ENCODE measurements at places on chromosomes 1 and 21.

- no peak for DNase-seq
Observed at GRCh38 chr1:30409476-30410152, 313.8 kb downstream of the MATN1 start.

DNA sequence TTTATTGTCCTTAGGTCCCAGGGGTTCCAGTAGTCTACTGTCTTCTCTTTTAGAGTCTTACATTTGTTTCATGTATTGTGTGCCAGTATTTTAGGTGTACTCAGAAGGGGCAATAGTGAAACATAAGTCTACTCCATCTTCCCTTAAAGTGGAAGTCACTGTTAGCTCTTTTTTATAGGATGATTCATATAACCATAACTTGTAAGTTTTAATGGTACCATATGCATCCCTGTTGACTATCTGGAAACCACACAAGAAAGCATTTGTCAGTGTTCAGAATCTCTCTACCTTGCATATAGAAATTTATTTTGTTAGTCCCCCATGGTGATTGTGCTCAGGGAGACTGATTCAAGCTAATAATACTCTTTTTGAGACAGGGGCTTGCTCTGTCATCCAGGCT is 149.9 kb downstream of the HS2ST1 start:
- no peak for DNase-seq

DNA sequence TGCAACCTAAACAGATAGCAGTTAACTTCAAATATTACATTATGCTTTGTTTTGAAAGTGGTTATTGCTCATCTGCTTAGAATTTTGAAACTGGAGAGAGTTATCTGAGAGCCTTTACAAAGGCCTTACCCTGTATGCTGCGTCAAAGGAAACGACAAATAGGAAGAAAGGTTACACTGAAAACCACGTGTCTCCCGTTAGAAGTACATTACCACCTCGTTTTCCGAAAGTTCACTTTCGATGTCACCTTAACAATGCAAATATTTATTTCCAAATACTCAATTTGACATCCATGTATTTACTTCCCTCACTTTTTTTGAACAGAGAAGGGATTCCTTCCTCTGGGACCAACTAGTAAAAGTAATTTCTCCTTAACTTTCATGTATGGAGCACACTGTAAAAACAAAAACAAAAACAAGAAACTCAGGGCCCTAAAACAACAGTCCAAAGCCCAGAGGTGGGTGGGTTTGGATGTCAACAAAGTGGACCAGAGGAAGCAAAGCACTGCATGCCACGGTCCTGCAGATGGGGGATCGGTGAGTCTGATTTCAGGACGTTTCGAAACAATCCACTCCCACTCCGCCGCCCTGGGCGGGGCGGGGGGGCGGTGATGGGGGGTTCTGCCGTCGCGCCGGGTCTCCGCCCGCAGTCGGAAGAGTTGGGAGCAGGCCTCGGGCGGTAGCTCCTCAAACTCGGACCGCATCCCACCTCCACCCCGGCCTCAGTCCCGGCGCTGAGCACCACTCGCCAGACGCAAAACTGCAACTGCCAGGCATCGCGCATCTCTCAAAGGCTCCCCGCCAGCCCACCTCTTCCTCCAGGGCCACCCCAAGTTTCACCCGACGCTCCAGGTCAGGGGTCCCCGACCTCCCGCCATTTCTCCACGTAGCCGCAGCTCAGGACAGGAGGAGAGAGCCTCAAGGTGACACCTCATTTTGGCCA is 841 bp downstream of the ADSS2 start:
- peak; percentile 46 for DNase-seq

- DNase-seq: no peak
Observed at GRCh38 chr1:64875606-64876005, 90.7 kb downstream of the JAK1 start.

GRCh38 chr1:37861151-37861550 is 1.8 kb upstream of the MTF1 start:
- DNase-seq: no peak

GRCh38 chr21:14864211-14865021 is 200.4 kb downstream of the NRIP1 start:
- DNase-seq: peak; percentile 57

GRCh38 chr1:21539933-21540332 is 30.7 kb downstream of the ALPL start:
- DNase-seq: no peak

- DNase-seq: no peak
Observed at GRCh38 chr1:11144570-11145256, 44.4 kb upstream of the ANGPTL7 start.

- DNase-seq: no peak
Observed at GRCh38 chr1:234397732-234398131, 24.5 kb downstream of the COA6 start.

DNA sequence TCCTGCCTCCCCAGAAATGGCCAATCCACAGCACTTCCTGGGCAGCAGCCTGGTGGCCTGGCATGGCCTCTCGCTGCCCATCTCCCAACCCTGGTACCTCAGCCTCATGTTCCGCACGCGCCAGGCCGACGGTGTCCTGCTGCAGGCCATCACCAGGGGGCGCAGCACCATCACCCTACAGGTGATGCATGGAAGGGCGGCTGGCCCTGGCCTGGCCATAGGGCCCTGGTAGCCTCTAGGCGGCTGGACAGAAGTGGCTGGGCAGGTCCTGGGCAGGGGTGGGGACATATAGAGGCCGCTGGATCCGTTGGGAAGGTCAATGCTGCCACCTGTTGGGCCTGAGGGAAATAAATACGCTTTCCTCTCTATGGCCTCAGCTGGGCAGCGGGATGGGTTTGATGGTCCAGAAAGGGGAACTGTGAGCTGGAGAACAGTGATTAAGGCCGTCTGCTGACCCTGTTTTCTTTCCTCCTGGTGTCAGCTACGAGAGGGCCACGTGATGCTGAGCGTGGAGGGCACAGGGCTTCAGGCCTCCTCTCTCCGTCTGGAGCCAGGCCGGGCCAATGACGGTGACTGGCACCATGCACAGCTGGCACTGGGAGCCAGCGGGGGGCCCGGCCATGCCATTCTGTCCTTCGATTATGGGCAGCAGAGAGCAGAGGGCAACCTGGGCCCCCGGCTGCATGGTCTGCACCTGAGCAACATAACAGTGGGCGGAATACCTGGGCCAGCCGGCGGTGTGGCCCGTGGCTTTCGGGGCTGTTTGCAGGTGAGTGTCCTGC is 14.4 kb downstream of the CELSR2 start:
- DNase-seq: peak; percentile 90

GRCh38 chr1:176989023-176989422 is 175.5 kb downstream of the ASTN1 start:
- no peak for DNase-seq

- DNase-seq: no peak
Observed at GRCh38 chr21:41764558-41765419, 2.1 kb downstream of the RIPK4 start.

GRCh38 chr1:26686795-26687194 is 9.0 kb upstream of the ARID1A start:
- no peak for DNase-seq

DNA sequence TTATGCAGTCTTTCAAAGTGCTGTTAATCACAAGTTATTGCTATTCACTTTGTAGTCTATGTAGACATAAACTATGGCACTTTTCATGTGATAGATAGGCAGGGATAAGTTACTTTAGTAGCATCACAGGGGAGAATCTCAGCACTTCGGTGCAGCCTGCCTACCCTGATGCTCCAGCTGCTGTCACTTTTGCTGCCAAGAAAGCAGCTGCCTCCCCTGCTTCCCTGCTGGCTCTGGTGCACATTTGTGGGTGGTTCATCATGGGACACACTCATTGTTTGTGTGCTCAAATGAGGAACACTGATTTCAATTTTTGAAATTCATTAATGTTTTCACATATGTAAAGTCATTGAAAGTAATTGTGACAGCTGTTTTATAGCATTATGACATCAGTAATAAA is 272.6 kb downstream of the S1PR1 start:
- no peak for DNase-seq

DNA sequence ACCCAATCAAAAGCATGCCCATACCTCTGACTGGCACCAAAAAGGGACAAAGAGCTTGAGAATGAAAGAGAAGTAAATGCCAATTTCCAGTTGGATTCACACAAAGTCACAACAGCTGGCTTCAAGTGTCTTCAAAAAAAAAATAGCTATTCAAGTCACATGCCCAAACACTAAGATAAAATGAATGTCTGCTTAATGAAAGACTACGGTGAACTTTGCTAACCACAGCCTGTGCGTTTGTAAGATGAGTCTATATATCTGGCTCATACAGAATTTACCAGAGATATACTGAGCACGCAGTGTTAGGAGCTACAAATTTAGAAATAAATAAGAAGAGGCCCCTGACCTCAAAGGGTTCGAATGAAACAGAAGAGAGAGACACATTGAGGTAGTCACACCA is 73.2 kb downstream of the DAB1 start:
- no peak for DNase-seq

- peak; percentile 64 for DNase-seq
Observed at GRCh38 chr1:101178688-101179491, 57.9 kb upstream of the S1PR1 start.

- no peak for DNase-seq
Observed at GRCh38 chr1:24591781-24592180, 35.9 kb downstream of the NCMAP start.

- no peak for DNase-seq
Observed at GRCh38 chr21:32132881-32133280, 146.0 kb downstream of the MIS18A start.

DNA sequence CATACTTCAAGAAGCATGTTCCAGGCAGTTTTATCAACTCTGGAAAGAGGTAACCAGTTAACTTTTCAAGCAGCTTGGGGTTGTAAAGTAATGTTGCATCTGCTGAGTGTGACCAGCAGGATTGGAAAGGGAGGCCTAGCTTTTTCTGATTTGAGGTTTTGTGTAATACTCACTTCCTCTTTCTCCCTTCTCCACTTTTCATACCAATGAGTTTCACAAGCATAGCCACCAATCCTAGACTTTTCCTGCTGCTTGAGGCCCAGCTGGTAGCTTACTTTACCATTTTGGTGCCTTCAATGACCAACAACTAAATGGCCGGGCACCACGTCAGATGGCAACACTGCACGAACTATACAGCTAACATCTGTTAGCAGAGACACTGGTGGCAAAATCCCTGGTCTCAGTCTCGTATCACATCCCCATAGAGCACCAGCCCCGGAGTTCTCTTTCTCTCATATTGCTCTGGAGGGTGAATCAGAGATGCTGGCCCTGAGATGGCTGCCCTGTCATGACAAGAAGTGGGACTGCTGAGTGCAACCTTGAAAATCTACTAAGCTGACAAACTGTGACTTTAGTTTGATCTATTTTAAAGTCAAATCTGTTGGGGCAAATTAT is 14.8 kb upstream of the GPR88 start:
- peak; percentile 45 for DNase-seq

DNA sequence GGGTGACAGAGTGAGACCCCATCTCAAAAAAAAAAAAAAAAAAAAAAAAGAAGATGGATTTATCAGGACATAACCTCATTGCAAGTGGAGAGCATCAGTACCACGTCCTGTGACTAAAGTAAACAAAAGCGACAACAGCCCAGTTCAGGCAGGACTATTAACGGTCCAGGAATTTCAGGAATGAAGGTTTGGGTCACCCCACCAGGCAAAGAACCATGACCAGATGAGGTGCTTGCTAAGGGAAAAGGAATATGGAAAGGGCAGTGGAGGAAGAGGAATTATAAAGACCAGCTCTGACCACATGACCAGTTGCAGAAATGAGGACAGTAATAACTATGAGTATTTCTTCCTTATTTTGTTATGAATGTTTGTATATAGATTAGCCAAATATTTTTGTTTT is 35.4 kb upstream of the EIF4G3 start:
- DNase-seq: no peak

GRCh38 chr1:31218705-31219104 is 21.0 kb downstream of the NKAIN1 start:
- DNase-seq: no peak

- no peak for DNase-seq
Observed at GRCh38 chr1:118104951-118105350, 80.1 kb downstream of the SPAG17 start.

GRCh38 chr1:201774224-201774982 is 54.6 kb upstream of the IPO9 start:
- DNase-seq: no peak

- DNase-seq: no peak
Observed at GRCh38 chr21:26752849-26753248, 92.4 kb downstream of the ADAMTS1 start.

DNA sequence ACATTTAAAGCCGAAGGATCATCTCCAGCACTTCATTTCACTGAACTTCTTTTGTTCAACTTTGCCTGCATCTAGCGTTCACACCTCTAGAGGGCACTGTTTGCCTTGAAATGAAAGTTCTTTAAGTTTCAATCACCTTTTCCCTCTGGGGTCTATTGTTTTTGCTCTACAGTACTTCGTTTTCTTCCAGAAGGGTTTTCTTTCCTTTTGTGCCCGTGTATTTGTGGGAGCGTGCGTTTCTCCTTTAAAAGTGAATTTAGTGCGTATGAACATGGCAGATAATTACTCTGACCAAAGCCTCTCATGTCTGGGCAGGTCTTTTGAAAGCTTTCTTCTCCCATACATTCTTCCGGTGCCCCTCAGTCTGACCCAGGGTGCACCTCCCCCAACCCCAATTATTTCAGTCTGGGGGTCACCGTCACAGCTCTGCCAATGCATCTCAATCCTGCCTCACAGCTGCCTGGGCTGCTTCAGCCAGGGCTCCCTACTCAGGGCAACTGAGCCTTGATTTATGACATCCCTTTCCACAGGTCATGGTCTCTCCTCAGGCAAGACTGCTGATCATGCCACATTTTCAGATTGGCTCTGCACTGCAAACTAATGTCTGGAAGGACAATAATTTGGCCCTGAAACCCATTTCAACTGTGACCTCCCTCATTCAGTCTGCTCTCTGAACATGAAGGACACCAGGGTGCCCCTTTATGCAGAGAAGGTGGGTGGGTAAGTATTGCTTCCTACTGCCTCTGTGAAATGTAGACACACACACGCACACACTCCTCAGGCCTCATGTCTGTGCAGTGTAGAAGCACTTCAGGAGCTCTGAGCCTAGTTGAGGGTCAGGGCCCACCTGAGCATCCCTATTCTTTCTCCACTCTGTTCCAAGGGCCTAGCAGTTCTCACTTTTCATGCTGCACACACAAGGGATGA is 88.6 kb downstream of the NUF2 start:
- DNase-seq: peak; percentile 57

- no peak for DNase-seq
Observed at GRCh38 chr1:45097944-45098343, 85.9 kb downstream of the UROD start.

DNA sequence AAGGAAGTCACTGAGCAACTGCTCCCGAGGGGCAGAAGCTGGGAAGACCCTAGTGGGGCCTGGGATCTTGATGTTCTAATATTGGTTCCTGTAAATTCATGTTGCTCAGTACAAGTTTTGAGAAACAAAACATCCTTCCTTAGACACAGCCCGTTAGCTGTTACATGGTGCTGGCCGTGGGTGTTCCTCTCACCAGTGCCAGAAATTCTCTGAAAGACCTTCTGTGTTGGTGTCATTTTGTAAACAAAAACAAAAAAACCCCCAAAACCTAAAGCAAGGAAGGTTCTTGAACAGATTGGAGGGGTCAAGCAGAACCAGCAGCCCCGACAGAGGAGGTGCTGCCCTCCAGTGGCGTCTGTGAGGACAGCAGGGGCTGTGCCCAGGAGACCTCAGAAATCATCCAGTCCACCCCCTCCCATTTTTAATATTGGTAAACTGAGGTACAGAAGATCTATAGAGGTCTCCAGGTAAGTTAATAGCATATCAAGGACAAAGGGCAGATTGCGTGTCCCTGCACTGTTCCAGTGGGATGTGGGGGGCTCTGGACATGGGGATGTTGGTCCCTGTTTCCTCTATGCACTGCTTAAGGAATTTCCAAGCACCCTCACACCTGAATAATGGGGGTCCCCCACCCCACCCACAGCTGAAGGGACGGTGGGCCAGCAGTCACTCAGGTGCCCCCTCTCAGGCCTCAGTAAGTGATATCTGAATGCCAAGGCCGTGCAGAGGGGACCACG is 38.2 kb downstream of the SLC2A7 start:
- peak; percentile 74 for DNase-seq

All from GM20000 (cell line).